ENCODE measurements at places on chromosomes 12 and 14. TPM values are rescaled to one million over a fixed set of nuclear protein-coding genes. Genes with fewer than 3 reads are reported as not detected.

- DNase-seq = no peak
Measured at GRCh38 chr12:80040075-80040738, 59.1 kb upstream of the OTOGL start.

GRCh38 chr12:90199006-90199405 lies 490.4 kb upstream of the ATP2B1 start:
- no peak for DNase-seq

GRCh38 chr12:5083955-5084849 lies 40.5 kb downstream of the KCNA5 start:
- DNase-seq = no peak

- DNase-seq = no peak
Measured at GRCh38 chr14:96893966-96894622, 96.9 kb downstream of the VRK1 start.

Gene GPR135
- 2.1 TPM for total RNA-seq

DNA sequence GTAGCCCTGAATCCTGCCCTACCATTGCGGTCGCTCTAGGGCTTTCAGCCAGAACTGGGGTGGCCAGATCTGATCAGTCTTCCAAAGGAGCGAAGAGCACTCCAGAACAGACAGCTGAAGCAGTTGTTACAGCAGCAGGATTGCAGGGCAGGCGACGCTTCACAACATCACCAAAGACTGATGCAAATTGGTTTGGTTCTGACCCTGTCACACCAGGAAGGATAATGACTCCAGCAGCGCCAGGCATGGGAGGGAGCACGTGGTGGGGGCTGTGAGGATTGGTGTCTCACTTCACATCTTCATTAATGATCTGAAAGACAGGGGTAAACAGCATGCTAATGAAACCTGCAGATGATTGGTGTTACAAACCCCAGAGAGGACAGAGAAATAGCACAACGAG lies 30.6 kb upstream of the VSX2 start:
- DNase-seq = no peak

Gene ANO2
- 36.8 TPM for total RNA-seq

- no peak for DNase-seq
Measured at GRCh38 chr14:99040711-99041110, 231.3 kb downstream of the BCL11B start.

Gene CLEC1B
- not detected for total RNA-seq

DNA sequence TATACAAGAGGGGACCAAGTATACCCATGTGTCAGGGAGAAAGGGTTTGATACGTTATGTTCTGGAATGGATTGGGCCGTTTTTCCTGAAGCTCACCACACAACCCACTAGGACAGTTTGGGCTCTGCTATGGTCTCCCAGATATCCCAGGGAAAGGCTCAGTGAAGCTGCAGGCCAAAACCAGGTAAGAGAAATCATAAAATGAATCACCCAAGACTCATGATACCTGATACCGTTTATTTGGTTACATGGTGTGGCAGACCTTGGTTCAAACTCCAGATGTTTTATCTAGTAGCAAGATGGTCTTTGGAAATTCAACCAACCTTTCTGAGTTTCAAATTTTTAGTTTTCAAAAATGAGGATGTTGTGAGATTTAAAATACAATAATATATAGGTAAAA lies 177.6 kb downstream of the C12orf75 start:
- DNase-seq = no peak

Gene DYRK2
- total RNA-seq = 15.5 TPM

- no peak for DNase-seq
Measured at GRCh38 chr14:96416292-96416691, 24.4 kb downstream of the AK7 start.

Gene CEP170B
- 30.3 TPM for total RNA-seq

DNA sequence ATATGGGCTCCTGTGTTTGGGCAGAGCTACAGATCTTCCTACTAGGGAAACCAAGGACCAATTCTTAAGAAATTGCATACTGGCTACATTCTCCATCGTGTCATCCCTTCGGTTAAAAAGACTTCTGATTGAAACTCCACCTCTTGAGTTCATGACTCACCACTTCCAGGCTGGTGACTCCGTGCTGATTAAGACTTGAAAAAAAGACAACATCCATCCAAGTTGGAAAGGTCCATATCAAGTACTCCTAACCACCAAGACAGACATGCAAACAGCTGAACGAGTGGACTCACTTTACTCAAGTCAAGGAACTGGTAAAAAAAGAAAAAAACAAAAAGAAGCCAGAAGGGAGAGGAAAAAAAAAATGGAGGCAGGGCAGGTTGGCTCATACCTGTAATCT lies 63.4 kb downstream of the APOBEC1 start:
- no peak for DNase-seq

Gene SERPINA12
- total RNA-seq = not detected

Gene RNFT2
- 2.6 TPM for total RNA-seq

Gene TAS2R7
- not detected for total RNA-seq

Gene WDHD1
- total RNA-seq = 3.5 TPM

DNA sequence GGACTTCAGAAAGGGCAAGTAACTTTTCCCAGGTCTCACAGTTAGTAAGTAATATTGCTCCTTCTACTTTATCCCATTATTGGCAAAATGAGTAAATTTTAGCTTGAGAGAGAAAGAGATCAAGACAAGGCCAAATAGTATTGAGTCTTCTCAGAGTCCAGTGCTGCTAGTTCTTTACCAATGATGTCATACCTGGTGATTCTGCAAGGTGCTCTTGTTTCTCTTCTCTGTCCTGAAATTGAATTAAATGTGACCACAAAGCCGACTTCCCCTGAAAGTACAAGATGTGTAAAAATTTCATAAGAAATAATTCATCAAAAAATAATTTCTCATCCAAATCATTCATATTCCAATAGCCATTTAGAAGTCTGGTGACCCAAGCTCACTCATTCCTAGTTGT lies 97.5 kb upstream of the SINHCAF start:
- DNase-seq = no peak

GRCh38 chr12:14043776-14044175 lies 62.4 kb upstream of the GRIN2B start:
- DNase-seq = no peak
